Stimulated activated CD4-positive, alpha-beta T cell treated with anti-CD3 and anti-CD28 coated beads, Interleukin-2, amount 100 ng/mL, for 24 hours (primary cell): ENCODE measurements at places on chromosomes 7 and 10.
A peak's percentile ranks its signal among the peaks of the same experiment; 100 is the strongest.

- DNase-seq = no peak
Measured at GRCh38 chr7:16347066-16347826, 74.1 kb downstream of the CRPPA start.

DNA sequence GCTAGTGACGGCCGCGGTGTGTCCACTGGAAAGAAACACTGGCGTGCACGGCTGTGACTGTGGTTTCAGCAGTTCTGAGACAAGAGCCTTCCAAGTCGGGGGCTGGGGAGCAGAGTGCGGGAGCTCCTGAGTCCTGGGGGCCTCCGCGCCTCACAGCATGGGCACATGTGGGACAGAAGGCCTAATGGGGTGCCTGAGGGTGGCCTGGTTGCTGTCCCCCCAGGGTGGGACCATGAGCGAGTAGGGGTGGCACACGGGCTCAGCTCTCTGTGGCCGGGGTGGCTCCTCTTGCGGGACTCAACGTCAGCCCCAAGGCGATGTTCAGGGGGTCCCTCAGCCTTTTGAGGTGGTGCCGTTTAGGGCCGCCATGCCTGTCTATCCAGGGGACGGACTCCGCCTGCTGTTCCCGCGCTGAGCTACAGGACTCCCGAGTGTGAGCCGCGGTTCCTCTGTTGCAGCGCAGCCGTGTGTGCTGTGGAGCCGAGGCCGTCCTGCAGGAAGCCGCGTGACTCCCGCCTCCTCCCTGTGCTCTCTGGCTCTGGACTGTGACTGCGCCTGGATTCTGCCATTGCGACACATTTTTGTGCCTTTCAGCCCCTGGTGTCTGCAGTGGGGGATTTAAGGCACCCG, 23.5 kb upstream of the CHST12 start:
- DNase-seq = no peak

DNA sequence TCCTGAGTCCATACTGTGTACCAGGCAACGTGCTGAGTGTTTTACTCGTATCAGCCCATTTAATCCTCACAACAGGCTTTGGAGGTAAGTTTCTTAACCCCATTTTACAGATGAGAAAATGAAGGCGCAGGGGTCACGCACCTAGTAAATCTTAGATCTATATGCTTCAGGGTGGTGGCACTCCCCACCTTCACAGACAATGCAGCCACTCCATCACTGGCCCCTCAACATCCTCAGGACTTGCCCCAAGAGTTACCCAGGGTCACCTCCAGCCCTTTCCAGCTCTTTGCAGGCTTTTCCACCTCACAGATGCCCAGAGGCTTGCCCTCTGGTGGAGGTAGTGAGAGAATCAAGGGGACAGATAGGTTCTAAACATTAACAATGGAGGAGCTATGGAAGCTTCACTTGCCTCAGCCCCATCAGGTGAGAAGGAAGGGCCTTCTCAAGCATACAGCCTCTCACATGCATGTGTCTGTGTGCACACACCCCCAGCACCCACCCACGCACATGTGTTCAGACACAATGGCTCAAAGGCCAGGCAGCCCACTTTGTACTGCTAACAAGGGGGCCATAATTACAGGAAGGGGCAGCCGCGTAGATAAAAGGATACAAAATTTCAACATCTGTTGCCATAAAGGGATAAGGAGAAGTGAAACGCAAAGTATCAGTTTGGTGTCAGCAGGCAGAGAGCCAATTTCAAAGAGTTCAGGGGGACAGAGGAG, 29.1 kb downstream of the DPCD start:
- no peak for DNase-seq

DNA sequence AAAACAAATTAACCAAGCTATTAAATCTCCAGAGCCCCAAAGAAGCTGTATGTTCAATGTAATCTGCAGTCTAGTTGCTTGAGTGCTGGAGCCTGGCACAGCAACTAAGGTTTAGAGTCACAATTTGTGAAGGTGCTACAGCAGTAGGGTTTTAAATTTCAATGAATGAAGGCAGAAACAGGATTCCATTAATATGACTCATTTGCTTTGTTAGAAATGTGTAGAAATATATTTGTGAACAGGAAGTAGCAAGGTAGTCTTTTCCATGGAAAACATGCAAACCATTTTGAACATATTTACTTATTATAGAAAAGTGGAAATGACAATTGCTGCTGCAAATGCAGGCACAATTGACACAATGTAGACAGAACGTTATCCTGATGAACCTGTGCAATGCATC, 149.0 kb upstream of the STEAP4 start:
- DNase-seq = no peak

GRCh38 chr7:43753843-43754242, 4.6 kb upstream of the BLVRA start:
- no peak for DNase-seq

GRCh38 chr10:62613859-62614258, 190.7 kb upstream of the ADO start:
- DNase-seq = no peak

DNA sequence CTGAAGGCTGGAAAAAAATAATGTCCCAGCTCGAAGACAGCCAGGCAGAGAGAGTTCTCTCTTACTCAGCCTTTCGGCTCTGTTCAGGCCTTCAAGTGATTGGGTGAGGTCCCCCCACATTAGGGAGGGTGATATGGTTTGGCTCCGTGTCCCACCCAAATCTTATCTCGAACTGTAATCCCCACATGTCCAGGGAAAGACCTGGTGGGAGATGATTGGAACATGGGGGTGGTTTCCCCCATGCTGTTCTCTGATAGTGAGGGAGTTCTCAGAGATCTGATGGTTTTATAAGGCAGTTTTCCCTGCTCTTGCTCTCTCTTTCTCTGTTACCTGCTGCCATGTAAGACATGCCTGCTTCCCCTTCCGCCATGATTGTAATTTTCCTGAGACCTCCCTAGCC, 36.6 kb upstream of the LEP start:
- no peak for DNase-seq

- no peak for DNase-seq
Measured at GRCh38 chr7:140155428-140155827, 21.4 kb downstream of the KDM7A start.

DNA sequence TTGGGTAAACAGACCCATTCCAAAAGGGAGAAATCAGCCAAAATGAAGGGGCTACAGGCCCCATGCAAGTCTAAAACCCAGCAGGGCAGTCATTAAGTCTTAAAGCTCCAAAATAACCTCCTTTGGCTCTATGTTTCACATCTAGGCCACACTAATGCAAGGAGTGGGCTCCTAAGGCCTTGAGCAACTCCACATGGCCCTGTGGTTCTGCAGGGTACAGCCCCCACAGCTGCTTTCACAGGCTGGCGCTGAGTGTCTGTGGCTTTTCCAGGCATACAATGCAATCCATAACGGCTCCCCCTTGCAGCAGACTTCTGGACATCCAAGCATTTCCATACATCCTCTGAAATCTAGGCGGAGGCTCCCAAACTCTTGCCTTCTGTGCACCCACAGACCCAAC, 9.0 kb downstream of the TMEM243 start:
- no peak for DNase-seq

GRCh38 chr10:91022924-91023699, 102.2 kb upstream of the ANKRD1 start:
- no peak for DNase-seq

DNA sequence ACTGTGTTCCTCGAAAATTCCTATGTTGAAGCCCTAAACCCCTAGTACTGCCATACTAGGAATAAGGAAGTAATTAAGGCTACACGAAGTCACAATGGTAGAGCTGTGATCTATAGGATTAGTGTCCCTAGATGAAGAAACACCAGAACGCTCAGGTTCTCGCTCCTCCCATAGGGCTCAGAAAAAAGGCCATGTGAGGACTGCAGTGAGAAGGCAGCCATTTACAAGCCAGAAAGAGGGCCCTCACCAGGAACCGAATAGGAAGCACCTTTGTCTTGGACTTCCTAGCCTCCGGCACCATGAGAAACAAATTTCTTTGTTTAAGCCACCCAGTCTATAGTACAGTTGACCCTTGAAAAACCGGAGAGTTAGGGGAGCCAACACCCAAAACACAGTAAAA, 46.2 kb downstream of the CACUL1 start:
- no peak for DNase-seq

DNA sequence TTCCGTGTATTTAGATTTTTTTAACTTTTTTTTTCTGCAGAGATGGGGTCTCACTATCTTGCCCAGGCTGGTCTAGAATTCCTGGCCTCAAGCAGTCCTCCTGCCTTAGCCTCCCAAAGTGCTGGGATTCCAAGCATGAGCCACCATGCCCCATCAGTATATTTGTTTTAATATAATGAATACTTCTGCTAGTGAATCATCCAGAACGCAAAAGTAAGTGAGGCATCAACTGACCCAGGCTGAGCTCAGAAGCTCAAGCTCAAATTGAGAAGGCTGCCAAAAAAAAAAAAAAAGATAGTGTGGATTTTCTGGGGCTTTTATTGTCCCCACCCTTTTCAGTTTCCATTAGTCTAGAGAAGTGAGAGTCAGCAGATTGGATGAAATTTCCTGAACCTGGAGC, 39.0 kb upstream of the TECTB start:
- DNase-seq = no peak

DNA sequence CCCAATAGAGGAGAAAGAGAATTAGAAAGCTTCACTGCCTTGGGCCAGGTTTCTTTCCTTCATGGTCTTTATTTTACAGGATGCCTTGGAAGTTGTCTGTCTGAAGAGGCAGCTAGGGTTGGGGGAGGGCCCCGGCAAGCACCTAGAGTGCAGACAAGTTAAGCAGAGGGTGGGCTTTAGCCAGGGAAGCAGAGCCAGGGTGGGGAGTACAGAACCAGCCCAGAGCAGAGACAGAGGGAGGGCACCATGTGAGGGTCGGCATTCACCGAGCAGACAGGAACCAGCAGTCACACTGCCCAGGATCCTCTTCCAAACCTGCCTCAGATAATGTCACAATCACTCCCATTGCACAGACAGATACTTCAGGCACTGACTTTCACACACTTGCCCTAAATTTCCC, 75.9 kb downstream of the ADARB2 start:
- DNase-seq = no peak

GRCh38 chr10:99975942-99976809, 33.6 kb downstream of the DNMBP start:
- DNase-seq = no peak

- no peak for DNase-seq
Measured at GRCh38 chr7:102270178-102270887, 16.3 kb upstream of the SH2B2 start.

DNA sequence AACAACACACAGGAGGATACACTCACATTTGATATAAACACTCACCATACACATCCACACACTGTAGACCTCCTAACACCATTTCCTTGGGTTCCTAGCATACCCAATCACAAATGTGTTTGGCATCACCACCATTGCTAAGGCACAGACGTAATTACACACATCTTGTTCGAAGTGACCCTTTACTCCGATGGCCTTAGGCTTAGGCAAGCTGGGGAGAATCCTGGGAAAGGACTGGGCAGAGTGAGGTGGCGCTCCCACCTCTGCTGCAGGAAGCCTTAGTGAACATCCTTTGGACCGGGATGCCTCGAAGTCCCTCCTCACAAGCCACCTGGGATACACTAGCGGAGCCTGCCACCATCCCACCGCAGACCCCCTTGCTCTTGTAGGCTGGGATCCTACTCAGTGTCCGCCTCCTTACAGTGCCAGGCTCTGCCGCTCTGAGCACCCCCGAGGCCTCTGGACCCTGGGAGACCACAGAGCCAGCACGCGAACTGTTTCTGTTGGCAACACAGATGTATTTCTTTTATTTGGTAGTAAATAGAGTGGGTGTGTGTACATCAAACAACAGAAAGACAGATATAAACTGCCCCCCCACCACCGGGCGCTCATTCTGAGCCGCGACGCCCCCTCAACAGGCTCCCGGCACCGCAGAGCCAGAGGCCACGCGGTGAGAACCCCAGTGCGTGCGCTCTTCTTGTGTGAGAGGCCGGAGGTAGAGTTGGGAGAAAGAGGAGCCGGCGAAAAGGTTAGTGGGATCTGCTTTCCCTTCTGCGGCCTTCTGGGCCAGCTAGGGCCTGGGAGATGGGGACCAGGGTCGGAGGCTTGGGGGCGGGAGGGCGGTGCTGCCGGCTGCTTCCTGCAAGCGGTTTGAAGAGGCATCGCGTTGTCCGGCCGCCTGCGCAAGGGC, 5.9 kb upstream of the HMX2 start:
- no peak for DNase-seq

- DNase-seq = peak; percentile 19
Measured at GRCh38 chr7:101390901-101391301, 28.2 kb downstream of the COL26A1 start.

GRCh38 chr10:71277914-71278665, 41.0 kb upstream of the SLC29A3 start:
- no peak for DNase-seq
